Sciatic nerve (tissue), 2 donors: ENCODE measurements at places on chromosomes 3 and 15.

GRCh38 chr3:141804778-141805639 lies 41.8 kb downstream of the GRK7 start:
- DNase-seq = no peak

DNA sequence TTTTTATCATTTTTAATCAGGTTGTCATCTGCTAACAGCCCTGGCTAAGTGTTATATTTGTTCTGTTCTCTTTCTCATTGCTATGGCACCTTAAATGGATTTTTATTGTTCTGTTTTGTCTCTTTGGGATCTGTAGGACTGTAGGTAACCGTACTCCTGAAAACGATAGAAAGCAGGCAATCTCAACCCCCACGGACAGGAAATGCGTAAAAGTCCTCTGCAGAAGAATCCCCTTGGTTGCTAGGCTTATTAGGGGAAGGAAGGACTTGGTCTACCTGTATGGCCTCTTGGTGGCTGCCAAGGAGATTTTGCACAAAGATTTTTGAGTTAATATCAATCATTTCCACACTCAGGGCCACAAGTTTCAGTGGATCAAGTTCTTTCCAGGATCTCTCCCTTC lies 571.9 kb upstream of the ZNF385D start:
- DNase-seq = no peak

GRCh38 chr3:143576568-143577270 lies 271.5 kb downstream of the SLC9A9 start:
- DNase-seq = no peak

GRCh38 chr3:192169332-192169915 lies 557.9 kb downstream of the FGF12 start:
- DNase-seq = no peak

GRCh38 chr15:24729760-24730159 lies 54.2 kb downstream of the NPAP1 start:
- DNase-seq = no peak

DNA sequence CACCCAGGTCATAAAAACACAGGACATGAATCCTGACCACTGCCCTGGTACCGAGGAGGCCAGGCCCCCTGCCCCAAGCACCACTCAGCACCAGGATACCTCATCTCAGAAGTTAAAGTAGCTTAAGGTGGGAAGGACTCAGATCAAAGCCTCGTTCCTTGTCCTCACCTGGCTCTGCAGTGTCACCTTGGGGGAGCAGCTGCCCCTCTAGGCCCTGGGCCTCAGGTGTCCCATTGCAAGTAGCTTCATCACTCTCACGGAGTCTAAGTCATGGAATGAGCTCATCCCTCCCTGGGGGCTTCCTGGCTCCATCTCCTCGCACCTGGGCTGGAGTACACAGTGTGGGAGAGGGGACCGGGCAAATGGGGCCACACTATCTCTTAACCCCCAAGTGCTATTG lies 148.0 kb downstream of the TPRA1 start:
- DNase-seq = peak; percentile 21

DNA sequence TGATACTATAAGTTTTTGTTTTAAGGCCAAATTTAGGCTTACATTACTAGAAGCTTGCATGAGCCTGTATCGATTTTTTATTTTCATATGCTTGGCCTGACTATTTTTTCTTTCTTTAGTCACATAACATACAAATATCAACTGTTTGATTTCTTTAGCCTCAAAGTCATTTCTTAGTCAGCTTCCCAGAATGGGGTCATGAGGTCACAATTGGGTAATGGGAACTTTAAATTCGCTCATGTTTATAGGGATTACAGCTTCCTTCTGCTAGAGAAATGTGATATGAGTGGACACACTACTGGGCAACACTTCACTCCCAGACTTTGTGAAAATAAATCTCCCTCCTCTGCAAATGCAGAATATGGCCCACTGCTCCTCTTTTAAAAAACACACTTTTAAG lies 9.1 kb upstream of the TIPARP start:
- no peak for DNase-seq

GRCh38 chr3:142987080-142987700 lies 14.2 kb upstream of the U2SURP start:
- DNase-seq = no peak

DNA sequence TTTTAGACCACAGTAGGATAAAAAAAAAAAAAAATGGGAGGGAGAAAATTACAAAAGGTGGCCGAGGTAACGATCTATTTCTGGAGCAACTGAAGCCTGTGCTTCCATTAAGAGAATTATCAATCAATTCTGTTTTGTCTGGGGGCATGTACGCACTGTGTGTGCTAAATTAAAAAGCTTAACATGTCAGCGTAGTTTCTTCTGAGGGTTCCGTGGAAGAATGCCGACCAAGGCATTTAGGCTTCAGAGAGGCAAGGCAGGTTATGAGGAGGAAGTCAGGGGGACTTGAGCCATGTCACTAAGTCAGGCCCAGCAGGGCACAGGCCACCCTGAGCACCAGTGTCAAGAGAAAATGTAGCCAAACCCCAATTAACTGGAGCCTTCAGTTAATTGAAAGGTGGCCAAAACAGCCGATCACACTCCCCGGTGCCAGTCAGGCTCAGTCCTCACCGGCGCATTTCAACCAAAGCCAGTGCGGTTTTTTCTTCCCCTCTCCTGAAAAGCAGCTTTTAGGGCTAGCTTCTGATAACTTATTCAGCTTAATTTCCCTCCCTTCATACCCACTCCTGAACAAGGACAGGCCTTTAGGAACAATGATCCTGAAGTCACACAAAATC lies 113.9 kb downstream of the MEGF11 start:
- no peak for DNase-seq

GRCh38 chr3:196499061-196499460 lies 4.5 kb downstream of the RNF168 start:
- DNase-seq = no peak

DNA sequence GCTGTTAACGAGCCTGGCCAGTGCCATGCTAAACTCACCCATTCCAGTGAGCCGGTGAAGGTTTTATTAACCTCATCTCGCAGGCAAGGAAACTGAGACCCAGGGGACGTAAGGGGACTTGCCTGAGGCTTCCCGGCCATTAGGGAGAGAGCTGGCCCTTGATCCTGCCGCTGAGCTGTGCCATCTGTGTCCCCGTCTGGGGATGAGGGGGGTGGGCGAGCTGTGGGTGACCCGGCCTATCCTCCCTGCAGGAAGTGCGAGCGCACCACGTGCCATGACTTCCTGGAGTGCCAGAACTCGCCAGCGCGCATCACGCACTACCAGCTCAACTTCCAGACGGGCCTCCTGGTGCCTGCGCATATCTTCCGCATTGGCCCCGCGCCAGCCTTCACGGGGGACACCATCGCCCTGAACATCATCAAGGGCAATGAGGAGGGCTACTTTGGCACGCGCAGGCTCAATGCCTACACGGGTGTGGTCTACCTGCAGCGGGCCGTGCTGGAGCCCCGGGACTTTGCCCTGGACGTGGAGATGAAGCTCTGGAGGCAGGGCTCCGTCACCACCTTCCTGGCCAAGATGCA lies 88.5 kb downstream of the FBLN2 start:
- no peak for DNase-seq

GRCh38 chr3:122915300-122916055 lies 112.1 kb downstream of the SEMA5B start:
- no peak for DNase-seq

DNA sequence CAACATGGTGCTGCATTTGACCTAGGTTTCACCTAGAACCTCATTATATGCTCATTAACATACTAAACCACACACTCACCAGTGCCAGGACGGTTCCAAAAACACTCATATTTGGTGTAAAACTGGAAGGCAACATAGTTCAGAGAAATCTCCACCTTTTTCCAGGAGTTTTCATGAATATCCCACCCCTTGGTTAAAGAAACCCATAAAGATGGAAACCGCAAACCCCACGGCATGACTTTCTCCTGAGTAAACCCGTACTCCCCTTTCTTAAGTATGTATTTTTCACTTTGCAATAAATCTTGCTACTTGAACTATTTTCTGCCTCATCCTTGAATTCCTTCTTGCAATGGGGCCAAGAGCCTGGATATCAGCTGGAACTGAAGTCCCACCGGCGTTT lies 379.3 kb downstream of the MAGI1 start:
- no peak for DNase-seq

DNA sequence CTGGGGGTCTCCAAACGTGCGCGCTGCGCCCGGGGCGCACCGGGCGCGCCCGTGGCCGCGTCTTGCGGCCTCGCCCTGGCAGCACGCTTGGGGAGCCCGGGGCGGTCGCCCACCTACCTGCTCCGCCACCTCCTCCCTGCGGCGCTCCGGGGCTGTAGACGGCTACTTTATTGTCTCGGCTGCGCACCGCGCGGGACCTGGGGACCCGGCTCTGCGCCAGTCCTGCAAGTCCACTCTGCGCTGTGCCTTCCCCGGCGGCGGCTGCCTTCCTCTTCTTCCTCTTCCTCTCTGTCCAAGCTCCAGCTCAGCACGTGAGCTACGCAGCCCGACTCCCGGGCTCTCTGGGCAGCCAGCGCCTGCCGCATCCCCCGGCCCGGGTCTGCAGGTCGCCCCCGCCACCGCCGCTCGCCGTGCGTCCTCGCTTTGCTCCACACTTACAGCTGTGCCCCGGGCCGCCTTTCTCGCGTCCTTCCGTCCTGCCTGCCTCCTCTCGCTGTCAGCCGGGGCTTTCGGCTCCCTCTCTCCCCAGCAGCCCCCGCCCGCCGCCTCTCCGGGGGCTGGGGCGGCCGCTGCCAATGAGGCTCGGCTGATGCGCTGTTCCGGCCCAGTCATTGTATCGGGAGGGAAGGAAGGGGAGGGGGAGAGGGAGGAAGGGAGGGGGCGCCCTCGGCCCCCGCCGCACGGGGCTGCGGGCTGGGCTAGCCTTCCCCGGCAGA lies 156.4 kb upstream of the FRMD4B start:
- peak; percentile 63 for DNase-seq

DNA sequence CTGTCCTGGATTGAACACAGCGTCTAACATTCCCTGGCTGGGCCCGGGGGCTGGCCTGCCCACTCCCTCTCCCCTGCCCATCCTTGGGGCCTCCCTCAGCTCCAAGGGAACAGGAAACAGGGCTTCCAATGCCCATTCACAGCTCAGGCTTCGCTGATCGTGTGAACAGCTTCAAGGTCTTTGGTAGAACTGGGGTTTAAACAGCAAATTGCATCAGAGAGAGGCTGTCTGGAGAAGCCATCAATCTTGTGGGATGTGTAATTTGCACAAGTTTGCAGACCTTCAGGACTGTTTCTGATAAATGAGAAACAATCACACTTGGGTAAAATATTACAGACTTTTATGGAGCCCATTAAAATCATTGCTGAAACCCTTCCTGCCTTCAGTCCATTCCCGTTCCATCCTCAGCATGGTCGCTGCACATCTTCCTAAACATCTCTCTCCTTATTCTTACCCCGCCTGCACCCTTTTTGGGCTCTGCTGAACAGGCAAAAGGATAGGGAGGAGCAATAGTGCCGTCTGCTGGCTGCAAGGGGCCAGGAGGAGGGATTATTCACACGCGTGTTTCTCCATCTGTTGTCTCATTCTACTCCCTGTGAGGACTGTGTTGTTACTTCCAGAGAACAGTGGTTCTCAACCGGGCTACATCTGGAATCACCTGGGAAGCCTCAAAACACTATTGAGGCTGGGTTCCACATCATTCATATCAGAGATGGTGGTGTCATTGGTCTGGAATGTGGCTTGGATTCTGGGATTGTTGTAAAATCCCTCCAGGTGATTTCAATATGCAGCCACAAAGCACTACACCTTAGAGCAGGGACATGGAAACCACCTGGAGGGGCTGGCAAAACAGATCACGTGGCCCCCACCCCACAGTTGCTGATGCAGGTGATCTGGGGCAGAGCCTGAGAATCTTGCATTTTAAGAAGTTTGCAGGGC lies 116.3 kb downstream of the CLSTN2 start:
- DNase-seq = no peak

DNA sequence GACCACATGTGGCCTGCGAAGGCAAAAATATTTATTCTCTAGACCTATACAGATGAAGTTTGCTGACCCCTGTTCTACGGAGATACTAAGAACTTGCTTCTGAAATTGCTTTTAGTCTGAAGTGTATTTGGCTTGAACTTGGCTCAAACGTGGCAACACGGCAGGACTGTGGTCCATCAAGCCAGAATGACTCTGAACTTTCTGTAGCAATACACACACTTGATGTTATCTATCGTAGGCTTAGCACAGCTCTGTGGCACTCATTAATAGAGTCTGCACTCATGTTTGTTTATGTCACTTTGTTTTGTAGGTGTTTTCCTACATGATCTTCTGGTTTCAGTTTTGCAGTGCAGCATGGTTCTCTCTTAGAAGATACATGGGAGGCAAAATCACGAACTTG lies 298.1 kb downstream of the ADAMTS17 start:
- no peak for DNase-seq

GRCh38 chr15:69854001-69854400 lies 243.7 kb downstream of the TLE3 start:
- DNase-seq = no peak

GRCh38 chr3:132083583-132084279 lies 48.9 kb upstream of the CPNE4 start:
- DNase-seq = no peak

- no peak for DNase-seq
Observed at GRCh38 chr15:64948916-64949315, 37.2 kb downstream of the ANKDD1A start.

- no peak for DNase-seq
Observed at GRCh38 chr3:158165730-158166129, 55.8 kb downstream of the RSRC1 start.

DNA sequence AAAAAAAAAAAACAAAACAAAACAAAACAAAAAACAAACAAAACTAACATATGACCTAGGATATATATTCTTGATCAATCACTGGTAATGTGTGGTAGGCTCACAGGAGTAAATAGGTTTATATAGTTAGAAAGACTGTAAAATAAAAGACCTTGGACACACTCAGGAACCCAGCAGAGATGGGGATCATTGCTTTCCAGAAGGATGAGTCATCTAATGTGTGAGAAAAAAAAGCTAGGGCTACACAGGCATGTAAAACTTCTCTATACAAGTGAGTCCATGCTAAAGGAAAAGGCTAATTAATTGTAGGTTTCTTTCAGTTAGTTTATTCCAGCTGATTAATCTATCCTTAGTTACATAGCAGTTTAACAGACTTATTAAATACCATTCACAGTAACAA lies 710.3 kb upstream of the ARPP21 start:
- no peak for DNase-seq

GRCh38 chr3:178804606-178805005 lies 267.0 kb downstream of the ZMAT3 start:
- no peak for DNase-seq

- no peak for DNase-seq
Observed at GRCh38 chr3:64082411-64082810, 59.1 kb upstream of the PSMD6 start.

GRCh38 chr15:44092221-44092620 lies 102.8 kb downstream of the FRMD5 start:
- DNase-seq = no peak

DNA sequence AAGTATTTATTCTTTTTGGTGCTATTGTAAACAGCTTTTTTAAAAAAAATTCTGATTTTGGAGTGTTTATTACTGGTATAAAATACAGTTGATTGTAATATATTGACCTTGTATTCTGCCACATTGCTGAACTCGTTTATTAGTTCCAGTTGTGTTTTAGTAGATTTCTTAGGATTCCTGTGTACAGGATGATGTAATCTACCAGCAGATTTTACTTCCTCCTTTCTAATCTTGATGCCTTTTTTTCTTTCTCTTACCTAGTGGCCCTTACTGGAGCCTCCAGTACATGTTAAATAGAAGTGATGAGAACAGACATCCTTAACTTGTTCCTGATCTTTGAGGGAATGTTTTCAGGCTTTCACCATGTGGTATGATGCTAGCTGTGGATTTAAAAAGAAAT lies 70.4 kb upstream of the KY start:
- DNase-seq = no peak
